ENCODE measurements at places on chromosomes 7 and 10.
A peak's percentile ranks its signal among the peaks of the same experiment; 100 is the strongest.

GRCh38 chr7:38819463-38819862, 89.5 kb downstream of the VPS41 start:
- DNase-seq: no peak

GRCh38 chr10:4450981-4451908, 374.8 kb upstream of the AKR1E2 start:
- DNase-seq: peak; percentile 89

- DNase-seq: no peak
Observed at GRCh38 chr10:24397662-24398061, 188.7 kb downstream of the KIAA1217 start.

- DNase-seq: no peak
Observed at GRCh38 chr7:38273286-38273995, at the start of gene TARP. Gene TARP (minus strand): TSS chr7:38273636.

- DNase-seq: no peak
Observed at GRCh38 chr10:82397854-82398253, 522.9 kb downstream of the NRG3 start.

- DNase-seq: no peak
Observed at GRCh38 chr7:107728276-107728675, 15.7 kb upstream of the CBLL1 start.

DNA sequence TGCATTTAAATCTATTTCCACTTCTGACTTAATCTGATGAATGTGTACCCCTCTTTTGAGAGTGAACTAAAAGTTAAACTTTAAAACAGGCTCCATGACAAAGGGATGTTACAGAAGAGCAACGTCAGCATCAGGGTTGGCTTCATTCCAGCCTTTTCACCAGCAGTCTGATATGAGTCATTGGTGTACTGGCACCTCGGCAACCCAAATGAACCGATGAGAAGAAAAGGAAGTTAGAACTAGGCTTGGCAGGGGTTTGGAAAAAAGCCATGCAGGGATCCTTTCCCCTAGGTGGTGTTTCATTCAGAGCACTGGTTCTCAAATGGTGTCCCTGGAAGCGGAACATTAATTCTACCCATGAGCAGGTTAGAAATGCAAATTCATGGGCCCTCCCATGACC, 53.6 kb downstream of the SEC61G start:
- no peak for DNase-seq

GRCh38 chr10:16809074-16809718, 8.0 kb downstream of the RSU1 start:
- peak; percentile 45 for DNase-seq

GRCh38 chr10:3486346-3487065, 298.5 kb downstream of the KLF6 start:
- no peak for DNase-seq

- DNase-seq: no peak
Observed at GRCh38 chr7:50346545-50347497, 42.3 kb downstream of the IKZF1 start.

GRCh38 chr10:118629211-118629610, 33.8 kb upstream of the PRLHR start:
- no peak for DNase-seq

DNA sequence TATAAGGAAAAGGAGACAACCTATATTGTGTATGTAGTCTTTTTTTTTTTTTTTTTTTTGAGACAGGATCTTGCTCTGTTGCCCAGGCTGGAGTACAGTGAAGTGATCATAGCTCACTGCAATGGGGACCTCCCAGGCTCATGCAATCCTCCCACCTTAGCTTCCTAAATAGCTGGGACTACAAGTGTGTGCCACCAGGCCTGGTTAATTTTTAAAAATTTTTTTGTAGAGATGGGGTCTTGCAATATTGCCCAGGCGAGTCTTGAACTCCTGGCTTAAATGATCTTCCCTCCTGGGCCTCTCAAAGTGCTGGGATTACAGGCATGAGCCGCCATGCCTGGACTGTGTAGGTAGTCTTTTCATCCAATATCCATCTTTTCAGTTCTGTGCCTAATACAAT, 78.7 kb upstream of the ARHGAP21 start:
- DNase-seq: no peak

GRCh38 chr10:123883673-123884320, 7.8 kb downstream of the CPXM2 start:
- DNase-seq: no peak

GRCh38 chr7:47313564-47313963, 268.3 kb downstream of the TNS3 start:
- no peak for DNase-seq

GRCh38 chr7:119545118-119545517, 727.9 kb upstream of the KCND2 start:
- no peak for DNase-seq

DNA sequence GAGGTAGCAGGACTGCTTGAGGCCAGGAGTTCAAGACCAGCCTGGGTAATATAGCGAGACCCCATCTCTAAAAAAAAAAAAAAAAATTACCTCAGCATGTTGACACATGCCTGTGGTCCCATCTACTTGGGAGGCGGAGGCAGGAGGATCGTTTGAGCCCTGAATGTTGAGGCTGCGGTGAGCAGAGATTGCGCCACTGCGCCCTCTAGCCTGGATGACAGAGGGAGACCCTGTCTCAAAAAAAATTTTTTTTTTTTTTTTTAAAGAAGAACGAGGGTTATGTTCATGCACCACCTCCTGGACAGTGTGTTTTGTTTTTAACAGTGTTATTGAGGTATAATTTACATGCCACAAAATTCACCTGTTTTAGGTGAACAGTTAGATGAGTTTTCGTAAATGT, 51.1 kb upstream of the SEPHS1 start:
- DNase-seq: no peak

DNA sequence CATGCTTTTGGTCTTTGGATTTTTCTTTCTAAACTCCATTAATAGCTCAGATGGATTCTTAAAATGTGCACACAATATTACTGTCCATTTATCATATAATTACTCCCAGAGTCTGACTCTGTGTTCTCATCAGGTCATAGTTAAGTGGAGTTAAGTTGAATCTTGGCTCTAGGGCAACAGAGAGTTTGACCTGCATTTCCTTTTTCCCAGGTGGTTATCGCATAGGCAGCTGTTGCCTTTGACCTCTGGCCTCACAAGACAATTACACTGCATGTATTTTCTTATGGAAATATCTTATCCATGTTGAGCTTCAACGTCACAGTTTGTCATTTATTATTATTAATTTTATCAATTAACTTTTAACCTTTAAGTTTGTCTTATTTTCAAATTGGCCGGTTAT, 237.5 kb upstream of the HGF start:
- DNase-seq: no peak

DNA sequence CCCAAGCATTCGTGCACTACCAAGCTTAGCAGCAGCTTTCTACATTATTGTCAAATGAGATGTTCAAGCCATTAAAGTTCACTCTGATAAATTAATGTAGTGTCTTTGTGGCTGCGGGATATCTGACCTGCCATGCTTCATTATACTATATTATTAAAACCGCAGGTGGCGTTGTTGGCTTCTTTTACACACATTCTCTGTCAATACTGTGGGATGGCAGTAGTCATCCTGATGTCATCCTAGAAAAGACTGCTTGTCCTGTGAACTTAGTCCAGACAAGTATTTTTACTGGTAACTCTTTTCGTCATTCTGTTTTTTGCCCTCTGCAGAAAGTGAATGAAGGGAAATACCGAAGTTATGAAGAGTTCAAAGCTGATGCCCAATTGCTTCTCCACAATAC, 103.9 kb downstream of the ZMYND11 start:
- DNase-seq: no peak

DNA sequence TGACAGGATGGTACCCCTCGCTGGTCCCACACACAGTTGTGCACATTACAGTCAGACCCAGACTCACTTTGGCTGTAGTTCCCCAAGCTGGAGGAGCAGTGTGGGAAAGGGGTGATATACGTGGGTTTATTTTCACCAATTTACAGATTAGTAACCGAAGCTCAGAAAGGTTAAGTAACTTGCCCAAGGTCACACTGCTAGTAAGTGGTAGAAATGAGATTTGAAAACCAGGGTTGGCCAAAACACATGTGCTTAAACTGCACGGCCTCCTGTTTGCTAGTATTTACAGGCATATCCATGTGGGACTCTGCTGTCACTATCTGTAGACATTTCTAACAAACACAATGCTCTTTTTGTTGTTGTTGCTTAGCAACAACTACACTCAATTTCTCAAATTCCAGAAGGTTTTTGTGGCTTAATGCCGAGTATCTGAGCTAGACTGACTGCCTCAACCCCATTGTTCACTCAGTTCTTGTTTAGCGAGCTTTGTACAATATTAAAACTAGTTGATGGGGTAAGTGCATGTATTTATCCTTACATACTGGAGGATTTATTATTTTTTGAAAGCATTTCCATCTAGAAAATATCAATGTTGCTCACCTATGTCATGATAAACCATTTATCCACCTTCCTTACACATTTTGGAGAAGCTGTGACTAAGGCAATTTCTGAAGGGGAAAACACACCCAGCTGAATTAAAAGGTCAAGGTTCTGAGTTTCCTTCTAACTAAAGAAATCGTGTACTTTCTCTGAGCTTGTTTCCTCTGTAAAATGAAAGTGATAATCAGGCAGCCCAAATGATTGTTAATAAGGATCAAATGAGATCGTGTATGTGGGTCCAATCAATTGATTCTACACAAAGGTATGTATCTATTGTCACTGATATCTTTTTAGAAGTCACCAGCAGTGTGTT, 5.3 kb upstream of the TMEM139 start:
- DNase-seq: peak; percentile 80

GRCh38 chr7:141792526-141792925, 2.5 kb downstream of the TAS2R5 start:
- DNase-seq: no peak

GRCh38 chr7:107659666-107660065, 962 bp upstream of the SLC26A4 start:
- peak; percentile 55 for DNase-seq

DNA sequence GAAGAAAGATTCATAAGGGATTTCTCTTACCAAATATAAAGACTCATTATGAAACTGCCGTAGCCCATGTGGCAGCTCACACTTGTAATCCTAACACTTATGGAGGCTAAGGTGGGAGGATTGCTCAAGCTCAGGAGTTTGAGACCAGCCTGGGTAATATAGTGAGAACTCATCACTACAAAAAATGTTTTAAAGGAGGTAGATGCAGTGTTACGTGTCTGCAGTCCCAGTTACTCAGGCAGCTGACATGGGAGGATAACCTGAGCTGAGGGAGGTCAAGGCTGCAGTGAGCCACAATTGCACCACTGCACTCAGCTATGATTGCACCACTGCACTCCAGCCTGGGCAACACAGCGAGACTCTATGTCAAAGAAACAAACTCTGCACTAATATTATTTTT, 18.1 kb upstream of the DNA2 start:
- peak; percentile 90 for DNase-seq

DNA sequence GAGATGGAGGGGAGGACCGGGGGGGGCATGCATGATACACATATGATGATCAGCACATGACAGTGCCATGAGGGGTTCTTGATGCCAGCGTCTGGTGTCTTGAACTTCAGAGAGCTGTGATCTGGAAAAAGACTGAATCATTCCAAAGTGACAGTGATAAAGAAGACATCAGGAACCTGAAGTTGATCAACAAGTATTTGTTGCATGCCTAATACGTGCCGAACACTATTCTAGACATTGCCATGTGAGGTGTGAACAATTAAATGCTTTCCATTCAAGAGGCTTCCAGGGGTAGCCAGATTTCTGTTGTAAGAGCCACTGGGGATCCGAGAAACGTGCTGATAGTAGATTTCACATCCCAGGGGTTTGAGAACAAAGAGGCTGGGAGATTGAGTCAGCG, 6.2 kb downstream of the MCM10 start:
- no peak for DNase-seq

DNA sequence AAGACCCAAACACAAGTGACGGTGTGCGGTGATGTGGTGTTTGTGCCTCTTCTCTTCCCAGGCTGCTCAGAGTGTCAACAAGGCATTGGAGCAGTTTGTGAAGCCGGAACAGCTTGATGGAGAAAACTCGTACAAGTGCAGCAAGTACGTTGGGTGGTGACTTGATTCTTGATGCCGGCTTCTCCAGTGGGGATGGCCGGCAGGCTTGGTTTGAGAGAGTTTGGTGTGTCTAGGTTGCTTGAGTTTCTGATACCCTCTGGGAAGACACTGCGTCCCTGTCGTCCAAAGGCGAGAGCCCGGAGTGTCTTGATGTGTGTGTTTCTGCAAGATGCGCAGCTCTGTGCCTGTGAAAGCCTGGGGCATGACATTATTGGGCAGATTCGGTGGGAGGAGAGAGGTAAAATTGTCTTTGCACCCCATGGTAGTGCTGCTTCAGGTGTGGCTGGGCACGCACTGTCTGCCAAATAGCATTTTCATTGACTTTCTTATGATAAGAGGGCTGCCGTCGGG, 111.8 kb downstream of the ANKRD61 start:
- DNase-seq: no peak

GRCh38 chr10:85922356-85923129, 444.1 kb downstream of the GRID1 start:
- no peak for DNase-seq

DNA sequence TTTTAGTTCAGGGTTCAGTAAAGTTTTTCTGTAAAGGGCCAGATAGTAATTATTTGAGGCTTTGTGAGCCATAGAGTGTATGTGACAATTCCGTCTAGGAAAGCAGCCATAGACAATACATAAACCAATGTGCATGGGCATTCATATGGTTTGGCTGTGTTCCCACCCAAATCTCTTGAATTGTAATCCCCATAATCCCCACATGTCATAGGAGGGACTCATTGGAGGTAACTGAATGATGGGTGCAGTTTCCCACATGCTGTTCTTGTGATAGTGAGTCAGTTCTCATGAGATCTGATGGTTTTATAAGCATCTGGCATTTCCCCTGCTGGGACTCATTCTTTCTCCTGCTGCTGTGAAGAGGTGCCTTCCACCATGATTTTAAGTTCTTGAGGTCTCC, 29.9 kb downstream of the SEC61G start:
- DNase-seq: no peak

DNA sequence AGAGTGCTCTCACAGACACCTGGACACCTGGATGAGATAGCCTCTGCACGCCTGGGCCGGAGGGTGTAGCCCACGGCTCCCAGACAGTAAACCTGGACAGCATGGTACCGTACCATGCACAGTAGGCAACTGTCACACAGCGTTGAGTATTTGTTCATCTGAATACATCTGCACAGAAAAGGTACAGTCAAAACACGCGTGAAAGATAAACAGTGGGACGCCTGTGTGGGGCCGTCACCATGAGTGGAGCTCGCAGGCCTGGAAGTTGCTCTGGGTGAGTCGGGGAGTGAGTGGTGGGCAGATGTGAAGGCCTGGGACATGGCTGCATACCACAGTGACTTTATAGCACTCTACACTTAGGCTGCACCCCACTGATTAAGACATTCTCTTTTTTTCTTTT, 280.0 kb upstream of the SHH start:
- no peak for DNase-seq

- DNase-seq: no peak
Observed at GRCh38 chr7:130379921-130380860, at the start of gene CPA1. Gene CPA1 (plus strand): TSS chr7:130380494. CDS start chr7:130380521, 27 bp downstream.
